Endodermal cell (in vitro differentiated cells): ENCODE measurements at places on chromosomes 12 and 14.

DNA sequence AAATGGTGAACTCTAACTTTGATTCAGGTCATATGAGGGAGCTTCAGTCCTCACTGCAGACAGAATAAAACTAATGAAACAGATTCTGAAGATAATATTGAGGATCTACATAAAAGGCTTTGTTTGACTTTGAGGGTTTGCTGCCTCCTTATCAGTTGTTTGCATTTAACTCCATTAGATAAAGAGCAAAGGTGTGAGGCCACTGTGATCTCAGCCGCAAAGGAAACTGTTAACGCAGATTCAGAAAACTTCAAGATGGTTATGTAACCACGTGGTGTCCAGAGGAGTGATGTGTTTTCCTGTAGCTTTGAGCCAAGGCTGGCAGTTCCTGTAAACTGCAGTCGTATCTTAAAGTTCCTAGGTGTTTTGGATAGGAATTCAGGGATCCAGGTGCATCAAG lies 67.8 kb downstream of the METTL25 start:
- DNase-seq: peak; percentile 72
- H3K36me3 ChIP-seq: no peaks in the 10 kb centered on the region
- peaks cover 9% of the 10 kb centered on the region for H3K4me1 ChIP-seq
- H3K27me3 ChIP-seq: no peaks in the 10 kb centered on the region

DNA sequence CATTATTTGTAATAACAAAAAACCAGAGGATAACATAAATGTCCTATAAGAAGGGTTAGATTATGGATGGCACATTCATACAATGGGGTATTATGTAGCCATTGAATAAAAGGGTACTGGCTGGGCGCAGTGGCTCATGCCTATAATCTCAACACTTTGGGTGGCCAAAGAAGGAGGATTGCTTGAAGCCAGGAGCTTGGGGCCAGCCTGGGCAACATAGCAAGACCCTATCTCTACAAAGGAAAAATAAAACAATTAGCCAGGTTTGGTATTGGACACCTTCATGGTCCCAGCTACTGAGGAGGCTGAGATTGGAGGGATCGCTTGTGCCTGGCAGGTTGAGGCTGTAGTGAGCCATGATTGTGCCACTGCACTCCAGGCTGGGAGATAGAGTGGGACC lies 14.8 kb downstream of the PTPN11 start:
- H3K27ac ChIP-seq: no peak overlapping the region
- DNase-seq: no peak
- H3K27me3 ChIP-seq: no peaks in the 10 kb centered on the region
- H3K36me3 ChIP-seq: no peaks in the 10 kb centered on the region

DNA sequence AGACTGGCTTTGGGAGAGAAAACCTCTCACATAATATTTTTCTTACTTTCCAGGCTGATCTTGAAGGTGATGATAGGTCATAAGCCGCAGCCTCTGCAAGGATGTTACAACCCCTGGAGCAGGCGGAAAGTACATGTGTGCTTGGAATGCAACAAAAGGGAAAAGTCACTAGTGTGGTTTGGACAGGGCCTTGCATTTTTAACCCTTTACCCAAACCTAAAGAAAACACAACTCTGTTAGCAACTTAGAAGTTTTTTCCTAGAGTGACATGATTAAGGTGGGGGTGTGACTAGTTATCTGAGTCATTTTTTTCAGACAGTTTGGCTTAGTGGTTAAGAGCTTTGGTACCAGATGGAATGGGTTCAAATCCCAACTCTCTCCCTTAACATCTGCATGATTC lies 97.0 kb downstream of the TMEM30B start:
- H3K4me1 ChIP-seq: no peaks in the 10 kb centered on the region
- H3K36me3 ChIP-seq: no peaks in the 10 kb centered on the region
- no peak for DNase-seq
- H3K27me3 ChIP-seq: no peaks in the 10 kb centered on the region

DNA sequence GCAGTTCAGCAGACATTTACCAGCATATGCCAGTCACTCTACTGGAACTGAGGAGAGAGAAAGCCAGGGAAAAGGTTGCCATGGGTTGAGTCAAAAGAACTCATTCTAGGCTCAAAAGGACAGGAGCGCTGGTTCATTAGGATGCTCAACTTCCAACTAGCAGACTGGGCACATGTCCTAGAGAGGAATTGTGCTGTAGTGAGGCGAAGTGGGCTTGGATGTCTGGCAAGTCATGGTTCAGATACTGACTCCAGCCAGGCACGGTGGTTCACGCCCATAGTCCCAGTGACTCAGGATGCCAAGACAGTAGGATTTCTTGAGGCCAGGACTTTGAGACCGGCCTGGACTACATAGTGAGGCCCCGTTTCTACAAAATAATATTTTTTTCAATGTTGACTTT lies 281.5 kb downstream of the CACNA1C start:
- H3K4me1 ChIP-seq: peaks cover under 1% of the 10 kb centered on the region
- no peaks in the 10 kb centered on the region for H3K27me3 ChIP-seq
- no peak overlapping the region for H3K27ac ChIP-seq
- DNase-seq: no peak
- H3K4me3 ChIP-seq: no peak overlapping the region

- peaks cover 2% of the 10 kb centered on the region for H3K4me1 ChIP-seq
- H3K27me3 ChIP-seq: no peaks in the 10 kb centered on the region
- H3K4me3 ChIP-seq: no peak overlapping the region
Measured at GRCh38 chr12:103819312-103819711, 21.7 kb downstream of the NT5DC3 start.

- no peaks in the 10 kb centered on the region for H3K4me1 ChIP-seq
- H3K27me3 ChIP-seq: peaks cover 13% of the 10 kb centered on the region
- no peak overlapping the region for H3K27ac ChIP-seq
Measured at GRCh38 chr12:79402606-79403005, 288.2 kb downstream of the PAWR start.

DNA sequence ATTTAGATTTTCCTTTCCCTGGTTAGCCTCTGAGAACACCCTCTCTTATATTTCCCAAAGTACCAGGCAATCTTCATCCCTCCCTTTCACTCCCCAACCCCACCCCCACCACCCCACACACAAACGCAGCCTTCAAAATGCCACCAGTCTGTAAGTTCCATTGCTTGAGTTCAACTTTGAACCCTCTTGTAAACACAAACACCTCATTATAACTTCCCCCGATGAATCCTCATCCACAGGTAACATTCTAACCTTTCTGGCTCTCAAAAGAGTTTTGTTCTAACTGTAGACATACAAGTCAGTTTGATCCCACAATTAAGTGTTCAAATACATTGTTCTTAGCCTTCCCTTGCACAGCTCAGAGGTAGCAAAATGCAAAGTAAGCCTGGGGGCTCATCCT lies 199.4 kb upstream of the FOXN3 start:
- peaks cover 14% of the 10 kb centered on the region for H3K4me1 ChIP-seq
- H3K27me3 ChIP-seq: peaks cover 22% of the 10 kb centered on the region
- no peak for DNase-seq
- no peaks in the 10 kb centered on the region for H3K36me3 ChIP-seq

DNA sequence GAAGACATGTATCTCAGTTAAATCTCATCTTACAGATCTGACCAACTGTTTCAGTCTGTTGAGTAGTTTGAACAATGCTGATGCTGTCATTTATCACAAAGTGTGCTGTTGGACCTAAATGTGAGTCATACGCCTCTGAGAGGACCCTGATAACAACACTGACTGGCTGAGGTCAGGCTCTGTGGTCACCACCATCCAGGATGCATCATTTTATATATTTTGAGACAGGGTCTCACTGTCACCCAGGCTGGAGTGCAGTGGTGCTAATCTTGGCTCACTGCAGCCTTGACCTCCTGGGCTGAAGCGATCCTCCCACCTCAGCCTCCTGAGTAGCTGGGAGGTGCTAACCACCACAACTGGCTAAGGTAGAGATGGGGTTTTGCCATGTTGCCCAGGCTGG lies 181.0 kb upstream of the RGS6 start:
- H3K4me3 ChIP-seq: no peak overlapping the region
- no peaks in the 10 kb centered on the region for H3K36me3 ChIP-seq
- no peak for DNase-seq
- H3K27me3 ChIP-seq: no peaks in the 10 kb centered on the region
- H3K27ac ChIP-seq: no peak overlapping the region

GRCh38 chr12:47837190-47838171 lies 17.8 kb upstream of the HDAC7 start:
- no peaks in the 10 kb centered on the region for H3K4me1 ChIP-seq
- no peak overlapping the region for H3K27ac ChIP-seq
- no peak overlapping the region for H3K4me3 ChIP-seq
- peak; percentile 93 for DNase-seq
- no peaks in the 10 kb centered on the region for H3K36me3 ChIP-seq
